Calu3 (cell line): ENCODE measurements at places on chromosomes 16 and 17.

DNA sequence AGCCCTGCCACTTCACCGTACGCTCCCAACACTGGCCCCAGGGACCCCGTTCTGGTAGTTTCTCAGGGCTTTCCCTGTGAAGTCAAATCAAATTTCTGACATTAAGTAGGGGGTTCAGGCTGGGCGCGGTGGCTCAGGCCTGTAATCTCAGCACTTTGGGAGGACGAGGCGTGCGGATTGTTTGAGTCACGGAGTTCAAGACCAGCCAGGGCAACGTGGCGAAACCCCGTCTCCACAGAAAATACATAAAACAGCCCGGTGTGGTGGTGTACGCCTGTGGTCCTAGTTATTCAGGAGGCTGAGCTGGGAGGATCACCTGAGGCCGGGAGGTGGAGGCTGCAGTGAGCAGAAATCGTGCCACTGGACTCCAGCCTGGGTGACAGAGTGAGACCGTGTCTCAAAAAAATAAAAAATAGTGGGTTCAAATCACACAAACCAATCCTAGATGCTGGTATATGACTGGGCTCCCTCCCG, 632 bp downstream of the CYBC1 start:
- DNase-seq, result no peak

DNA sequence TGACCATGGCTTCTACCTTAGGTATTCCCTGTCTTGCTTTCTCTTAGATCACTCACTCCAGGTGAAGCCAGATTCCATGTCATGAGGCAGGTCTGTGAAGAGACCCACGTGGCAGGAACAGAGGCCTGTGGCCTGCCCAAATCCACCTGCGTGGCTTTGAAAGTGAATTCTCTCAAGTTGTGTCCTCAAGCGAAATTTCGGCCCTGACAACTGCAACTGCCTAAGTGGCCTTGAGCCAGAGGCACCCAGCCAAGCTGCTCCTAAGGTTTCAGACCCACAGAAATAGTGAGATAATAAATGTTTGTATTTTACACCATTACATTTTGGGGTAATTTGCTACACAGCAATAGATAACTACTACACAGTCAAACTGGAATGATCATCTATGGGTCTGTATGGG, 497.9 kb downstream of the XYLT1 start:
- no peak for DNase-seq

GRCh38 chr16:72884573-72884972, 163.4 kb downstream of the ZFHX3 start:
- DNase-seq, result no peak

- DNase-seq, result no peak
Observed at GRCh38 chr17:64259426-64259825, 3.6 kb downstream of the TEX2 start.

- DNase-seq, result no peak
Observed at GRCh38 chr16:12902511-12903372, 1.3 kb downstream of the SHISA9 start.

DNA sequence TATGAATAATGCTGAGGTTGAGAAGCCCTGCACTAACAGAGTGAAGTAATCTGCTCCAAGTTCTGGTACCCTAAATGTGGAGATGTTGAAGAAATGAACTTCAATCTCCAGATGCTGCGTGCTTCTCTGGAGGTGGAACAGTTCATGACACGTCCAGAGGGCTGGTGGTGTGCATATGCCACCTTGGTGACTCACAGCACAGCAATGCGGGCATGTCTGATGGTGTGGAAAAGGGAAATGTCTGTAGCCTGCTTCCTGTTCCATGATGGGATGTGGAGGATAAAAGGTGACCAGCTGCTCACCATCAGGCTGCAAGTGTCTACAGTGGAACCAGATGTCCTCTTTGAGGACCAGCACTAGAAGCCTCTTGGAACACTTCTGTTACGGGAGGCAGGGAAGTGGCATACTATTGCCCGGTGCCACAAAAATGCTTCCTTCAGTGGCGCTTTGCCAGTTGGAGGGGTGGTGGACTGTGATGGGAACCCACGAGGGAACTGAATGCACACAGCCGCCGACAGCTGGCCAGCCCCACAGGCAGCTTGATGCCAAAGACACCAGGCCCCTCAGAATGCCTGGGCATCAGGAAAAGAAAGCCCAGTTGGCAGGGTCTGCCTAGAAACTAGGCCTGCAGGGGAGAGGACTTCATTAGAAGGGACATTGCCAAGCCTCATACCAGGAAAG, 19.9 kb downstream of the SNX11 start:
- DNase-seq, result peak; percentile 79

- no peak for DNase-seq
Observed at GRCh38 chr17:58671969-58672368, 19.9 kb downstream of the TEX14 start.

DNA sequence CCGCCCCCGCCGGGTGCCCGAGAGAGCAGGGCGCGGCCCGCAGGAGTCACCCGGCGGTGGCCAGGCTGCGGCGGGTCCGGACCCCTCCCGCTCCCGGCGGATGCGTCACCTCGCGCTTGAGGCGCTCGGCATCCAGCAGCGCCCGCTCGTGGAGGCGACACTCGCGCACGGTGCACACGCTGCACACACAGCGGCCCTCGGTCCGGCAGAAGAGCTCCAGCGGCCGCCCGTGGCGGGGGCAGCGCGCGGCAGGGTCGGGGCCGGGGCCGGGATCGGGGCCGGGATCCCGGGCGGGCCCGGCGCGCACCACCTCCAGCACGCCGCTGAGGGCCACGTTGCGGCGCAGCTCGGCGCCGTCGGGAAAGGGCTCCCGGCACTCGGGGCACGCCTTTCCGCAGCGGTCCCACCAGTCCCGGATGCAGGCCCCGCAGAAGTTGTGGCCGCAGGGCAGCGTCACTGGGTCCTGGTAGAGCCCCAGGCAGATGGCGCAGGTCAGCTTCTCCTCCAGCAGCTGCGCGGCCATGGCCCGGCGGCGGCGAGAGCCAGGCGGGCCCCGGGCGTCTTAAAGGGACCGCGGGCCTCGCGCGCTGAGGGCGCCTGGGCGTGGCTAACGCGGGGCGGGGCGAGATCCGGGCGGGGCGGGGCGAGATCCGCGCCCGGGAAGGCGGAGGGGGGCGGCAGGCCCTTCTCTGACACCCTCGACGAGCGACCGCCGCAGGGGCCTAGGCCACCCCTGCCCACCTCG, at the start of gene TRIM65:
Gene TRIM65, minus strand, starts transcription at position 537 of the 745 bp plus-strand sequence. Its CDS starts 14 bp downstream, at position 523.
- DNase-seq, result peak; percentile 74

- no peak for DNase-seq
Observed at GRCh38 chr16:51450909-51451308, 299.8 kb upstream of the SALL1 start.

- DNase-seq, result no peak
Observed at GRCh38 chr16:13528691-13529090, 391.3 kb upstream of the ERCC4 start.

DNA sequence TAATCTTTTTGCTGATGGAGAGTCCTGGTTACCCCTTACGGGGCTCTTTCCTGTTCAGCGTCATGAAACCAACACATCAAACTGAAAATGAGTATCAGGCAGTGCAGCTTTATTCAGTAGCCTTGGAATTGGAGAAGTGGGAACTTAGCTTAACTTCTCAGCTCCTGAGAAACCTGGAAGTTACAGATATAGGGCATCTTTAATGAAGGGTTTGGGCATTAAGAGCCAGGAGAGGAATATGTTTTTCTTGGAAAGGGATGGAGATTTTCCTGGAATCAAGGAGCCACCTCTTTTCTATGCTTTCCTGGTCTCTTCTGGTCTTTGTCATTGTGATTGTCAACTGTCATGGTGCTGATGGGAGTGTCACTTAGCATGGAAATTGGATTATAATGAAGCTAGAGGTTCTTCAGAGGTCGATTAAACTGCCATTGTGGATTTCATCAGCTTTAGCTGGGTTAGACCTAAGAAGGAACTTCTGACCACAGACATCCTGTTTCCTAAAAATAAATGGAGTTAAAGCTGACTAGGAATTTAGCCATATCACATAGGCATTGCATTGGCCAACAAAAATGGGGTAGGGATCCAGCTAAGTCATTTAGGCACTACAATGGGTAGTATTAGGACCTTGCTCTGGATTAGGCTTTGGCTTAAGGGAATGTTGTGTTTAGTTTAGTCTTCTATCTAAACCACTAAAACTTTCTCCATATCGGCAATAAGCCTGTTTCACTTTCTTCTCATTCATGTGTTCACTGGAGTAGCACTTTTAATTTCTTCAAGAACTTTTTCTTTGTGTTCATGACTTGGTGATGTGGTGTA, 186.4 kb downstream of the BCAS3 start:
- no peak for DNase-seq

GRCh38 chr17:81066072-81066471, 31.1 kb downstream of the BAIAP2 start:
- peak; percentile 62 for DNase-seq

DNA sequence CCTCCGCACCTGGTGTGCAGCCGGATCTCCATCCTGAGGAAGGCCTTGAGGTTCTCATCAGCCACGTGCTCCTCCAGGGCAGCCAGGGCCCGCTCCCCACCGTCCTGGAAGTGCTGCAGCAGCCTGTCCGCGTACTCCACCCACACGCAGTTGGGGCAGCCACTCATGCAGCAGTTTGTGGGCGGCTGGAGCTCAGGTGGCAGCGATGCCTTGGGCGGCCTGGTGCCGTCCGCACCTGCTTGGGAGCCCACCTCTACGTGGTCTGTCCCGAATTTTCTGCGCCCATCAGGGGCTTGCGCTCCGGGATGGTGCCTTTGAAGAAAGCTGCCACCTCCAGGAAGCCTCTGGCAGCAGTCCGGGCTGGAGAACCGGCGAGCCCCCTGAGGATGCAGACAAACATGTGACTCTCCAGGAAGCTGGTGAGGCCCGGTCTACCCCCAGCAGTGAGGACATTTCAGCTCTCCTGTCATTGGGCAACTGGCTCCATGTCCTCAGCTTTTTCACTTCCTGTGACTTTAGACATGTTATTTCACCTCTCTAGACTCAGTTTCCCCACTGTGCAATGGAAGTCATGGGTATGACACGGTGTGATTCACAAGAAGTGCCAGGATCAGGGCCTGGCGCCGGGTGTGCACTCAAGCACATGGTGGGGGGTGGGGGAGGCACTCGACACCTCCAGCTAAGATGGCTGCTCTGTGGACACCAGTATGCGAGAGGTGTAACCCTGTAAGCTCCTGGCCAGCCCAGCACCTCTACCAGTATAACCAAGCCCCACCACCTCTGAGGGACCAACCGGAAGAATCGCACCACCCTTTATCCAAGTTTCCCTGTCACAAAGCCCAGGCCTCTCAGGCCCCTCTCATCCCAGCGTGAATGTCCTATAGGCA, 957 bp downstream of the OXLD1 start:
- DNase-seq, result peak; percentile 45

DNA sequence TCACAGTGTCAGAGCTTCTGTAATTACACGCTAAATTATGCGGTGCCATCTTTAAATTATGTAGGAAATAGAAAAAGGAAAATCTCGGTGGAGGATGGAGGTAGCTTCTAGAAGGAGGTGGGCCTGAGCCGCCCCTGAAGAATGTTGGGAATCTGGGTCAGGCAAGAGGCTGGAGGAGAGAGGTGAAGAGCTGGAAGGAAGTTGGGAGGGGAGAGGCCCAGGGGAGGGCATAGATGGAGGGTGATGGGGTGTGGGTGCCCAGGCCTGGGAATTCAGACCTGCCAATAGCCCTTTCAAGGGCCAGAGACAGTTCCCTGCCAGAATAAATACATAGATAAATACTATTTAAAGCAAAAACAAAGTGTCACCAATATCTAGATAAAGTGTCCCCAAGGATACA, 415.0 kb upstream of the HSBP1 start:
- no peak for DNase-seq

GRCh38 chr16:88003316-88003715, 52.1 kb downstream of the BANP start:
- no peak for DNase-seq

- peak; percentile 60 for DNase-seq
Observed at GRCh38 chr16:2473999-2474876, 689 bp upstream of the TBC1D24 start.
